CD4-positive, alpha-beta T cell treated with Interleukin-17A for 4 hours (primary cell): ENCODE measurements at places on chromosomes 7 and 10.
A peak's percentile ranks its signal among the peaks of the same experiment; 100 is the strongest.

DNA sequence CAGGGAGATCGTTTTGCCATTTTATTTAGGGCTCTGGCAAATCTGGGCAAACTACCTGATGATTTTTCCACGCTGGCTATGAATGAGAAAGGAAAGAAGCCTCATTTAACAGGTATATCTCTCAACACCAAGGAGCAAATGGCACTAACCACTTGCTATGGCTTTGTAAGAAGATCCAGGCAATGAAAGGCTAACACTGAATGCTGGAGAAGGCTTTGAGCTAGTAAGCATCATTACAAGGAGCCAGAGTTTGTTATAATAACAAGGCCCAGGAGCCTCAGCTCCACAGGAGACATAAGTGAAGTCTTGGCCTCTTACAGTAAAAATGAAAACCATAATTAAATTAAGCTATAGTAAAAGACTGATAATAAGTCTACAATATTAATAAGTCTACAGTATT is 123.1 kb downstream of the CNOT4 start:
- no peak for DNase-seq

DNA sequence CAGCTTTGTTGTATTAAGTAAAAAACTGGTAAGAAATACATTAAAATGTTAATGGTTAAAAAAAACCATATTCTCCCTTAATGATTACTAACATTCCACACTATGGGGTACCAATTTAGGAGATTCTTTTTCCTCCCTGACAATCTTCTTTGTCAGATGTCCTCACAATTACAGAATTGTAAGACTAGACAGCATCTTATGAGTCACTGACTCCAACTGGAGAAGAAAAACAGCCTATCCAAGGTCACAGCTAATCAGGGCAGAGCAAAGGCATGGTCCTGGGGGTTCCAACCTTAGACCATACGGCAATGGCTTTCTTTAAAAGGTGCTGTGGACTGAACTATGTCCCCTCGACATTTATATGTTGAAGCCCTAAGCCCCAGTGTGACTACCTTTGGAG is 127.6 kb downstream of the DLG5 start:
- DNase-seq, result no peak

DNA sequence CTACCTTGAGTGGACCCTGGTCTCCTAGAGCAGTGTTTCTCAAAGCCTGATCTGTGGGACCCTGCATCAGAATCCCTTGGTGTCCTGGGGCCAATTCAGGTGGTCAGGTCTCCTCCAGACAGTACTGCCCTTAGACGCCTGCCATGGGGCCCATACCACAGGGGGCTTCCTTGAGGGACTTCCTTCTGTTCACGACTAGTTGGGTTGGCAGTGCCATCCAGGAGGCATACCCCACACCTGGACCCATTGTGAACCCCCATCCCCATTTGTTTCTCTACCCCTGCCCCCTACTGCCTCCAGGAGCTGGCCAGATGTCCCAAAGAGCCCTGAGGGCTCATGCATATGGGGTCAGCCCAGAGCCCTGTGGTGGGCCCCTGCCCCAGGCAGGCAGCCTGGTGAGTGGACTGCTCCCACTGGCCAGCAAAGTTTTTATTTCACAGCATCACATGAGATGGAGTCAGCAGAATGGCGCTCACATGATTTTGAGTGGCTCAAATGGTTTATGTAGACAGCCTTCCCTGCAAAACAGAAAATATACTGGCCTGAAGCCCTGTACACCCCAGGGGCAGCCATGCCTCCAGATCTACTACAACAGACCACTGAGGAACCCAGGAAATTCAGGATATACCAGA is 259.9 kb upstream of the ZMIZ1 start:
- no peak for DNase-seq

DNA sequence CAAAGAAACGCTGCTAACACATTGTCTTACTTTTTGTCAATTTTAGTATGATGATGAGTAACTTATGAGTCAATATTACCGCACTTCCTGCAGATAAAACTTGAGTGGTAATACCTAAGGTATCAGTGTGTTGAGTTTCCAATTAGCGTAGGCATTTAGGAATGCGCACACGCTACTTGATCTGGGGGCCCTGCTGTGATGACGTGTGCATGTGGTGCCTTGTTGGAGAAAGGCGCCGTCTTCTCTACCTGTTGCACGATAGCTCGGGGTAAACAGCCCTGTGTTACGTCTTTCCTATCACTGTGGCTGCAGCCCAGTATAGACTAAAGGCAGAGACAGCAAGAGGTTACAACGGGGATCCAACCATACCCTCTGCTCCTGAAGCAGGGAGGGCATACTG is 476.8 kb upstream of the ADARB2 start:
- no peak for DNase-seq

DNA sequence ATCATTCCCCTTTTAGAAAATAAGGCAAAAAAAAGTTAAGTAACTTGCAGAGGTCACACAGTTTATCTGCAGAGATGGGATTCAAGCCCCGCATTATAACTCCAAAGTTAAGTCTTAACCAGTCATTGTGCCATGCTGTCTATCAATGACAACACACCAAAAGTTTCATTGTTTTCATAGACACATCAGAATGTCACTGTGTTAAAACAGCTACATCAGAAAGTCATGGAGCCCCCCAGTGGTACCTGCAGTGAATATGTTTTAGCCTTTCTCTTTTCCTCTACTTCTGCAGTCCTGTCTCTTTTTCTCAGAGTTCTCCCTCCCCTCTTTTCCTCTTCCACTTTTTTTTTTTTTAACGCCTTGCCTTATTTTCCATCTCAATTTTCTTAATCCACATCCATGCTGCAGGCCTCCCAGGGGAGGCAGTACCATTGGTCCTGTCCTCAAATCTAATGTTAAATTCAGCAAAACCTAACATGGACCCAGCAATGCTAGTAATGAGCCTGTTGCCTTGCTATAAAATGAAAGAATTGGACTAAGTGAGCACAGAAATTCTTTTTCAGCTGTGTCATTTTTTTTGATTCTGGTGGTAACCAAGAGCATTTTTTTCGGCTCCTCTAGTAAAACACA is 3.8 kb upstream of the NRCAM start:
- peak; percentile 8 for DNase-seq

DNA sequence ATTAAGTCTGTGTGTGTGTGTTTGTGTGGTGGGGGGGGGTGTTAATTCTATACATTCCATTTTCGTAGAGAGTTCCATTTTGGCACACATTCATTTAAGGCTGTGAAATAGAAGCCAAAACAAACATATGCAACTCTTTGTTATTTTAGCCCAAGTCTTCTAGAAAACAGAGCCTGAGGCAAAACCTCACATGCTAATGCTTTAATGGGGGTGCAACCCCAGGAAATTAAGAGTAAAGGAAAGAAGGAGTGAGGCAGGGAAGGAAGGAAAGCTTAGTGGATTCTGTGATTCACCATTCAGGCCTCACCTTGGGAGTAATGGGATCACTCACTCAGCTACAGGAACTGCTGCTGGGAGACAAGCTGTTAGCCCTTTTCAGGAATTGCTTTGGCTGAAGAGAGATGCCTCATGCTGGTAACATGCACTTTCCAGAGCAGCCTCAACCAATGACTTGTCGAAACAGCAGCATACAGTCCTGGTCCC is 73.0 kb upstream of the CTTNBP2 start:
- DNase-seq, result no peak
